H1 (cell line): ENCODE measurements at places on chromosomes 2 and 18.
A peak's percentile ranks its signal among the peaks of the same experiment; 100 is the strongest.

DNA sequence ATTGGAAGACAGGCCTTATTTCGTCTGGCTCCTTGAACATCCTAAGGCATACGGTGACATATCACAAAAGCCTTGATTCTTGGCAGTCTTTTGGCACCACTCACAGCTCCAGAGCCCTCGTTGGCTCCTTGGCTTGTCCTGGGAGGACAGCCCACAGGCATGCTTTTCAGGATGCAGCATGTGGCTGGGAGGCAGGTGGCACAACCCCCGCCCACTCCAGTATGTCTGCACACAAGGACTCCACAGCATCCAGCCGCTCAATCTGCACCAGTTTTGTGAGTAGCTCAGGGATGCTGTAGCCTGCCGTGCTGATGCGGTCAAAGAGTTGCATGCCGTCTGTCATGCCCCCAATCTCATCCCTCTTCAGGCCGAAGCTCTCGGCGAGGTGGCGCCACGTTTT is 92.3 kb downstream of the EDAR start:
- H3K27me3 ChIP-seq: no peaks in the 10 kb centered on the region
- no peaks in the 10 kb centered on the region for H3K4me1 ChIP-seq
- no peak overlapping the region for H3K27ac ChIP-seq
- DNase-seq: no peak

DNA sequence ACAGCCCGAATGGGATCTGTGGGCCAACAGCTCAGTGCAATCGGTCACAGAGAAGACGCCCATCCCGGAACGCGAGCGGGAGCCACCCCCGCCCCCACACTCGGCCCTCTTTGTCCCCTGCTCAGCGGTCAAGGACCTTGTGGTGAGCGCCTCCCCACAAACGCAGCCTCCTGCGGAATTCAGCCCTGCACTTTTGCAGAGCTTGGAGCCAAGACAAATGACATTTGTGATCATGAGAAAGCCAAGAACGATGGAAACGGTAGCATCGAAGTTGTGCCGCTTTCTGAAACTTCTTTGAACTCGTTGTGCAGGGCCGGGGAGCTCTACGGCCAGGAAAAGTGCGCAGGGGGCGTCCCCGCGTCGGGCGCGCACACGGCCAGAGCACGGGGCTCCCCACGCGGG is 6.7 kb upstream of the SALL3 start:
- peaks cover 18% of the 10 kb centered on the region for H3K4me1 ChIP-seq
- H3K27ac ChIP-seq: no peak overlapping the region
- H3K4me3 ChIP-seq: peak overlapping the region; percentile 5; the same call in 1 of the 2 replicates
- H3K36me3 ChIP-seq: no peaks in the 10 kb centered on the region

- no peak overlapping the region for H3K27ac ChIP-seq
- no peaks in the 10 kb centered on the region for H3K4me1 ChIP-seq
- H3K4me3 ChIP-seq: no peak overlapping the region
- DNase-seq: no peak
- H3K27me3 ChIP-seq: no peaks in the 10 kb centered on the region
Measured at GRCh38 chr2:98170076-98170475, 83.1 kb downstream of the VWA3B start.

- no peak overlapping the region for H3K4me3 ChIP-seq
- H3K27ac ChIP-seq: peak overlapping the region; percentile 89
- DNase-seq: peak; percentile 59
- H3K4me1 ChIP-seq: peaks cover 14% of the 10 kb centered on the region; the same call in 1 of the 2 replicates
Measured at GRCh38 chr18:51417643-51418483, 220.4 kb upstream of the MEX3C start.

GRCh38 chr2:170344663-170345346 is 166.9 kb downstream of the MYO3B start:
- no peaks in the 10 kb centered on the region for H3K36me3 ChIP-seq
- H3K4me3 ChIP-seq: no peak overlapping the region
- no peaks in the 10 kb centered on the region for H3K27me3 ChIP-seq
- no peak for DNase-seq
- peaks cover 7% of the 10 kb centered on the region; the same call in 1 of the 2 replicates for H3K4me1 ChIP-seq

DNA sequence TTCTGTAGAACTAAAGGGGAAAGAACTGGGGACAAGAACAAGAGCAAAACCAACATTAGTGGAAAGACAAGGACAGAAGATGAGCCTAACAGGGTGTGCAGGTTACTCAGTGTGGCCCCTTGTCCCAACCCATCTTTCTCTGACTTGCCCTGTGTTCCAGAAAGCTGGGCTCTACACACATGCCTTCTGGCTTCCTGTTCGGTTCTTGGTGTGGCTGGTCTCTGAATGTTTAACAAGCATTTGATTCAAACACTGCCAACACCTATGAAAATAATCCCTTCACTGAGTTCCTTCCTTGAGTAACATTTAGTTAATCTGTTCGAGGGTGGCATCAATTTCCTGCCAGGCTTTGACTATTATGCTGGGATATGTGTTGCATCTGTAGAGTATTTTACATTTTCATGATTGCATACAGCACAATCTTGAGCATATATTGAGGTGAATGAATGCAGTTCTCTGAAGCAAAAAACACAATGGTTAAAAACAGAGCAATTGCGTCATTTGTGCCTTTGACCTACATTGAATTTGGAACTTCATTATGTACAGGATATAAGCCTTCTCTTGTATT is 83.3 kb downstream of the MBD2 start:
- H3K4me1 ChIP-seq: no peaks in the 10 kb centered on the region
- DNase-seq: no peak
- H3K36me3 ChIP-seq: no peaks in the 10 kb centered on the region
- H3K4me3 ChIP-seq: no peak overlapping the region

DNA sequence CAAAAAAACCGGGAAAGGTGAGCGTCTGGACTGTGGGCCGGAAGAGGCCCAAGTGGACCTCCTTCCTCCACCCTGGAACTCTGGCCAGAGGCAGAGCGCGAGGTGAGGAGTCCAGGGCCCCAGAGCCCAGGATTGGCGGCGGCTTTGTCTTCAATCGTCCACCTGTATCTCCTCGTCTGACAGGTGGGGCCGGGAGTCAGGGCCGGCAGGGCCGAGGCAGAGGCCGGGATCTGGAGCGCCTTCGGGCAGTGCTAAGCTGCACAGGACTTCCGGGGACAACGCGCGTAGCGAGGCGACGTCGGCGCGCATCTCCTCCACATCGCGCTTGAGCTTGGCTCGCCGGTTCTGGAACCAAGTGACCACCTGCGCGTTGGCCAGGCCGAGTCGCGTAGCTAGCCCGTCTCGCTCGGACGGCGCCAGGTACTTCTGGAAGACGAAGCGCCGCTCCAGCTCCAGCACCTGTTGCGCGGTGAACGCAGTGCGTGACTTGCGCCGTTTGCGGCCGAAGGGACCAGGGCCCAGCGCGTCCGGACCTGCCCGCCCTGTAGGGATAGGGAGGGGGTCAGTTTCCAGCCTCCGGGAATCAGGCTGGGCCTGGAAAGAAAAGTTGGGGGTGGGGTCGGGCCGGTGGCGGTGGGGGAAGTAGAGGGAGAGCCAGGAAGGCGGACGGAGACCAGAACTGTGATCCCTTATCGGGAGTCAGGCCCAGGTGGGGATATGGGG is 1.5 kb downstream of the LBX2 start:
- peaks cover 18% of the 10 kb centered on the region for H3K4me1 ChIP-seq
- DNase-seq: peak; percentile 79
- no peaks in the 10 kb centered on the region; the same call in 1 of the 2 replicates for H3K36me3 ChIP-seq
- peak overlapping the region; percentile 53 for H3K4me3 ChIP-seq
- peaks cover 79% of the 10 kb centered on the region for H3K27me3 ChIP-seq

GRCh38 chr2:26532301-26533250 is 54.7 kb upstream of the OTOF start:
- H3K4me3 ChIP-seq: no peak overlapping the region
- no peak for DNase-seq
- no peaks in the 10 kb centered on the region for H3K4me1 ChIP-seq
- no peak overlapping the region for H3K27ac ChIP-seq
- H3K36me3 ChIP-seq: no peaks in the 10 kb centered on the region
- no peaks in the 10 kb centered on the region for H3K27me3 ChIP-seq

DNA sequence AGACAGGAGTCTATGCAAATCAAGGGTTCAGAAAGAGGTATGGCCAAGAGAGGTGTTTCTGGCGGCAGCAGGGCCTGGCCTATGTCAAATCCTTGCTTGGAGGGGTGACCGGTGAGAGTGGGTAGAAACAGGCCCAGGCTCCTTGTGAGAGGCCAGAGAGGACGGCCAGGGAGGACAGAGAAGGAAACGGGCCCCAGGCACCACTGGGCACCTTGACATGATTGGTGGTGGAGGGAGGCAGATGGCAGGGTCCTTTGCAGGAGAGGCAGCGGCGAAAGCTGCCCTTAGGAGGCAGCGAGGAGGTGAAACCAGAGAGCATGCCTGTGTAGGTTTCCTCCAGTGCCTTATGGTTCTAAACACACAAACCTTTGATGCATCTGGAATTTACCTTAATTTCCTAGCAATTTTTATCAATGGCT is 6.2 kb downstream of the RAMP1 start:
- no peak overlapping the region for H3K4me3 ChIP-seq
- no peaks in the 10 kb centered on the region for H3K27me3 ChIP-seq
- peaks cover 3% of the 10 kb centered on the region; the same call in 1 of the 2 replicates for H3K4me1 ChIP-seq

GRCh38 chr2:219521066-219521880 is 7.0 kb downstream of the ASIC4 start:
- no peaks in the 10 kb centered on the region for H3K4me1 ChIP-seq
- no peak overlapping the region for H3K4me3 ChIP-seq
- H3K27ac ChIP-seq: no peak overlapping the region
- no peak for DNase-seq
- H3K36me3 ChIP-seq: no peaks in the 10 kb centered on the region

DNA sequence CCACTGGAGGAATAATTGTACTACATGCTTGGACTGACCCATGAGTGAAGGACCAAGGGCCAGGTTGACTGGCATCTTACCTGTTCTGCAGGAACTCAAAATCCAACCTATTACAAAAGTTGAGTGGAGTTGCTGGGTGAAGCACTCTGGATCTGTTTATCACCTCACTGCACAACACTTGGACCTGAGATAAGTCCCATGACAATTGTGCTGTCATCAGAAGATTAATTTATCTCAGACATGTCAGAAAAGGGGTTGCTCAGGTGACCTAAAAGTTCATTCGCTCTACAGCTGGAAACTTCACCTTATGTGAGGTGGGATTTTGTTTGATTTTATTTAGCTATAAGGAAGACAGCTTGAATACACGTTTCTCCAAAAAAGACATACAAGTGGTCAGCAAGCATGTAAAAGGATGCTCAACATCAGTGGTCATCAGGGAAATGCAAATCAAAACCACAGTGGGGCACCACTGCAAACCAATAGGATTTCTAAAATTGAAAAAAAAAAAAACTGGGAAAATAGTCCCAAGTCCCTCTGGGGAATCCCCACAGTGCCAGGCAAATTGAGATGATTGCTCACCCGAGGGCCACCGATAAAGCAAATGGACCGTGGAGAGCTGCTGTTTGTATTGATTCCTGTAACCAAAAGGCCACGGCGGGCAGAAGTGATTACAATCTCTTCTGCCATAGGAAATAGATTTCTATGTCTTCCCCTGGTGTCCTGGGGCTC is 65.8 kb upstream of the SLC35F5 start:
- H3K27ac ChIP-seq: no peak overlapping the region
- peaks cover 9% of the 10 kb centered on the region for H3K4me1 ChIP-seq
- no peak for DNase-seq
- no peaks in the 10 kb centered on the region for H3K27me3 ChIP-seq
- no peak overlapping the region for H3K4me3 ChIP-seq

DNA sequence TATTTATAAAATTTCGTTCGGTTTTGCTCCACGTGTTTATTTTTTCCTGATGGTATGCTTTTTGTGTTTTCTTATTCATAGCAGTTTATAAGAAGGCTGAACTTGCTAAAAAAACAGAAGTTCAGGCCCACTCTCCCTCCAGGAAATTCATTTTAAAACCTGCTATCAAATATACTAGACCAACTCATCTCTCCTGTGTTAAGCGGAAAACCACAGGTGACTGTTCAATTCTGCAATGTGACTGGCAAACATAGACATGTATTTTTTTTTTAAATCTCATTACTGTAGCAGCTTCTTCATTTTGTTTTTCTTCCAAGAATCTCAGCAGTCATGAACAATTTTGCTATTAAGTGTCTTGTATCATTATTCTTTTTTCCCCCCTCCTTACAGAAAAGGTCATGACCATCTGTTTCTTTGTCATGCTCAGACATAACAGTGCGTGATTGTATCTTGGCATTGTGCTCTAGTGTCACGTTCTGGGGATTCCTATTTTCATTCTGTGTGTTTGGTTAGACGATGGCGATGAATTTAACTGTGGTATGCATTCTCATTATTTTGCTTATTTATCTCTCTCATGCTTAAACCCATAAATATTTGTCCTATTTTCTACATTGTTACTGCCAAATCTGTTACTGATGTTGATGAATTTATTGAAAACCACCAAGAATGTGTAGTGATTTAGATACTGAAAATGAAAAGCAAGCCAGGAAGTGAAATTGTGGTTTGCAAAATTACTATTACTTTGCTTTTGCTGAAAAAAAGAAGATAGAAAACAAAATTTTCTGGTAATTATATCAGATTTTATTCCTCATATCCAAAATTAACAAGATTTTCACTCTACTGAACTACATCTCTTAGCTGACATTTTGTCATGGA is 74.6 kb upstream of the UNC80 start:
- H3K36me3 ChIP-seq: no peaks in the 10 kb centered on the region
- H3K27ac ChIP-seq: no peak overlapping the region
- DNase-seq: no peak
- no peaks in the 10 kb centered on the region for H3K4me1 ChIP-seq
- no peaks in the 10 kb centered on the region for H3K27me3 ChIP-seq
- no peak overlapping the region for H3K4me3 ChIP-seq

DNA sequence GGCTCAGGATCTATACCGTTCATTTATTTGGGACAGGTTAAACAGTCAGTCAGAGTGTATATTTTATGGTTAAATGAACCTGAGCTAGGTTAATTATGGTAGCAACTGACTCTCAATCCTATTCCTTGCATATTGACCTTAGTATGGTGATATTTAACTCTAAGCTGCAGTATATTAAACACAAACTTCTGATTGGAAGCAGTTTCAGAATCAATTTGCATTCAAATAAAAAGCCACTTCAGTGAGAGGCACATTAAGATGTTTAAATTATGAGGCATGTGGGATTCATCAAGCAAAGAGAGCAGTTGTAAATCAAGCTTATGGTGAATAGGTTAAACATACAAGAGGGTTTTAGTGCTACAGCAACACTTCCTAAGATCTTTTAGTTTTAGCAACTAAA is 40.4 kb downstream of the FRZB start:
- H3K27me3 ChIP-seq: no peaks in the 10 kb centered on the region
- no peaks in the 10 kb centered on the region for H3K36me3 ChIP-seq
- DNase-seq: no peak
- peaks cover 10% of the 10 kb centered on the region; the same call in 1 of the 2 replicates for H3K4me1 ChIP-seq
- H3K4me3 ChIP-seq: no peak overlapping the region
- H3K27ac ChIP-seq: no peak overlapping the region

- peaks cover 6% of the 10 kb centered on the region for H3K36me3 ChIP-seq
- no peak for DNase-seq
- no peaks in the 10 kb centered on the region for H3K4me1 ChIP-seq
Measured at GRCh38 chr18:12449051-12449785, 41.5 kb downstream of the PRELID3A start.
